Naive thymus-derived CD8-positive, alpha-beta T cell (primary cell): ENCODE measurements at places on chromosomes 16 and 17.

DNA sequence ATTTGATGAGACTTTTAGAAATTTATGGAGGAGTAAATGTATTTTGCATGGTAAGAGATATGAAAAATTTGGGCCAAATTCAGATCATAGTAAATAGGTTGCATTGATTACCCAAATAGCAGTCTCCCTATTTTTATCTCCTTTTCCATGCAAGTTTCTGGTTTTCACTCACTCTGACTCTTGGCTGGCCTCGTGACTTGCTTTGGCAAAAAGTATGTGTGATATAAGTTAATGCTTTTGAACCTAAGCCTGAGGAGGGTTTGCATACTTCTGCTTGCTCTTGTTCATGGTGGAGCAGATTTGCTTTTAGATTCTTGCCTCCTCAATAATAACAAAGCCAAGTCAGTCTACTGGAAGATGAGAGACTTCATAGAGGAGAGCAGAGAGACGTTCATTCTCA lies 1045.9 kb upstream of the CDH8 start:
- DNase-seq, result no peak

- no peak for DNase-seq
Measured at GRCh38 chr17:43033948-43034881, 9.2 kb downstream of the RND2 start.

DNA sequence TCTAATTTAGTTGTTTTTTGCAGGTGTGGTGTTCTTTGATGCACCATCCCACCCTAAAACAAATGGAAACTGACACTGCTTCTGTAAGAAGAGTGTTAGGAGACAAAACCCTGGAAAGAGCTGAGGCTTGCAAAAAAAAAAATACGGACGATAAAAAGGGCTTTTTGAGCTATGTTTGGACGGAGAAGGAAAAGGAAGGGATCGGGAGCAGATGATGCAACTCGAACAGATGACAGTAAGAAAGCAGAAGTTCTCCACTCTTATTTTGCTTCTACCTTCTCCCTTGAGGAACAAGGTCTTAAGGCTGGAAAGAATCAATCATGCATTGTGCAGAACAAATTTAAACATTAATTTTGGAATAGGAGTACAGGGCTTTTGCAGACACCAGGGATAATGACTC lies 136.7 kb downstream of the MAF start:
- DNase-seq, result no peak

- no peak for DNase-seq
Measured at GRCh38 chr16:85674418-85674755, 14.4 kb downstream of the GINS2 start.

DNA sequence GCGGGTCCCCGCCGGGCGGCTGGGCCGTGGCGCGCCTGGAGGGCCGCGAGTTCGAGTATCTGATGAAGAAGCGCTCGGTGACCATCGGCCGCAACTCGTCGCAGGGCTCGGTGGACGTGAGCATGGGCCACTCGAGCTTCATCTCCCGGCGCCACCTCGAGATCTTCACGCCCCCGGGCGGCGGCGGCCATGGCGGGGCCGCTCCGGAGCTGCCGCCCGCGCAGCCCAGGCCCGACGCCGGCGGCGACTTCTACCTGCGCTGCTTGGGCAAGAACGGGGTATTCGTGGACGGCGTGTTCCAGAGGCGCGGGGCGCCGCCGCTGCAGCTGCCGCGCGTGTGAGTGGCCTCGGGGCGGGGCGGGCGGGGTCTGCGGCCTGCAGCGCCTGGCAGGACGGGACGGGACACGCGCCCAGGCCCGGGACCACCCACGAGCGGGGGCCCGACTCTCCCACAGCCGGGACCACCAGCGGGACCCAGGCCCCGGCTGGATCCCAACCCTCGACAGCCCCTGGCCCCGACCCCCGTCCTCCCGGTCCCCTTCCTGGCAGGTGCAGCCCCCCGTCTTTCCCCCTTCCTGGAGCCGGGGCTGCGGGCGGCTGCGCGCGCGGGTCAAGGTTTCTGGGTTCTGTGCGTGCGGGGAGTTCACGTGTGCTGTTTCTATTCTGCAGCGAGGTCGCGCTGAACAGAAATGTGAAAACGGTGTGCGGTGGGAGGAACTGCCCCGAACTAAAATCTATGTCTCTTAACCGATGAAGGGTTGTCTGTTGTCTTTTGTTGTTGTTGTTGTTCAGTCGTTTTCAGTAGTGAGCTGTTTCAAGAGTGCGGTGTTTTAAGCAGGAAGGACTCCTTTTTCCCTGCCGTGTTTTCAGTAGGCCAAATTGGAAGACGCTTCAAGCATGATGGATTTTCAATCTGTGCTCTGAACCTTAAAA lies 705 bp downstream of the FOXK2 start:
- peak; percentile 44 for DNase-seq

GRCh38 chr17:73389411-73389810 lies 77.6 kb upstream of the CDC42EP4 start:
- no peak for DNase-seq

GRCh38 chr17:56064506-56064905 lies 88.8 kb upstream of the ANKFN1 start:
- no peak for DNase-seq

DNA sequence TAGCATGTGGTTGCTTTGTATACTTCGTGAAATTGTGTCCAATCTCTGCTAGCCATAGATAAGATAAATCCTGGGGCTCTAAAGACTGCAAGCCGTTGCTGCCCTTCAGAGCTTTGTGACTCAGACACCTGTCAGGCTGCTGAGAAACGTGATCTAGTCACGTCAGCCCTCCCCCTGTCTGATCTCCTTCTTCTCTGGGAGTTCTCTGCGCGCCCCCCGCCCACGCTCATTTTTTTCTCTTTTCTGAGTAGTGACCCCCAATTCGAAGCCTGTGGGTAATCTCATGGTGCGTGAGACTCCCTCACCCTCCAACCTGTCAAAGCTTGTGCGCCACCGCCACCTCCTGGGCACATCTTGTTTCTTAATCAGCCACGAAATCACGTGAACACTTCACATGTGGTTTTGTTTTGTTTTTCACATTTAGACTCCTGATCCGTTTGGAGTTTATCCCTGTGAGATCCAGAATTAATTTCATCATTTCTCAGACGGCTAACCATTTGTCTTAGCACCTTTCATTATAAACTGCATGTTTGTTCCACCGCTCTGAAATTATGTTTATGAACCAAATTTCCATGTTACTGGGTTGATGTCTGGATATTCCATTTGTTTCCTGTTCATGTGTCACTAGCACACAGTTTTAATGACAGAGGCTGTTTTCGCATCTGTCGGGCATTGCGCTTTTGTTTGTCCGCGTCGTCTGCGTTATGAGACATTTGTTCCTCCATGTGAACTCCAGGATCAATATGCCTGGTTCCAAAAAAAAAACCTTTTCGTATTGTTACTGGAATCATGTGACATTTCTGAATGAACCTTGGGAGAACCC lies 977 bp upstream of the ZNF778 start:
- DNase-seq, result peak; percentile 84

GRCh38 chr16:89173174-89173921 lies 1.8 kb downstream of the CDH15 start:
- DNase-seq, result no peak

- no peak for DNase-seq
Measured at GRCh38 chr16:75231570-75231969, 12.8 kb downstream of the CTRB1 start.

- DNase-seq, result no peak
Measured at GRCh38 chr17:54494721-54495715, 405.6 kb upstream of the TOM1L1 start.

DNA sequence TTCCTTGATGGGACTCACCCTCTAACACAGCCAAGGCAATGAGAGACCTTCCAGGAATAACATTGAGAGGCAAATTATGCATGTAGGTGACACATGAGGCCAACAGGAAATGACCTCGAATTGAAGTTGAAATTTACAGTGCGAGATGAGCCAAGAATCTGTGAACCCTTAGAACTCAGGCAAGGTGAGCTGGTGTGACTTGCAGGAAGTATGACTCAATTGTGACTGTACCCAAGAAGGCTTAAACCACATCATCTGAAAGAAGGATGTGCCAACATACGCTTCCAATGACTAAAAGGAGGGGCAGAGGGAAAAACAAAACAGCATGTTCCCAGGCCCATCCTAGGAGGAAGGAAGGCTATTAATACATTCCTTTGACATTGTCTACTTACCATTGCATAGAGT lies 44.8 kb downstream of the PITPNC1 start:
- peak; percentile 83 for DNase-seq

- DNase-seq, result peak; percentile 70
Measured at GRCh38 chr17:43907425-43907981, at the start of gene MPP2. MPP2 (minus strand) TSS chr17:43907536; CDS start chr17:43904460, 3,076 bp downstream.

DNA sequence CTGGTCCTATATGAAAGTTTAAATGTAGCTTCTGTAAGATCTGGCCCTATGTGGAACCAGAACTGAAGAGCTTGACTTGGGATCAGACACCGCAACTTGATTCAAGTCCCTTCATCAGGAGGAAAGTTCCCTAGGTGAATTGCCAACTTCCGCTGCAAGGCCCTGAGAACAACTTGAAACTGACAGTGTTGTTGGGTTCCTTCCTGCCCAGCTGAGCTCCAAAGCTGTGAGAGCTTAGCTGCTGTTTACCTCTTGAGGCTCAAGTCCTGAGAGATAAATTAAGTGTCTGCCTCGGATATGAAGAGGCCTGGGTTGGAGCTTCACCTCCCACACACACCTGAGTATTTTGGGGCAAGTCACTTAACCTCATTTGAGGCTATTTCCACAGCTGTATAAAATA lies 44.7 kb downstream of the REXO5 start:
- DNase-seq, result no peak

- no peak for DNase-seq
Measured at GRCh38 chr17:68792042-68792685, 163.0 kb downstream of the ABCA8 start.

DNA sequence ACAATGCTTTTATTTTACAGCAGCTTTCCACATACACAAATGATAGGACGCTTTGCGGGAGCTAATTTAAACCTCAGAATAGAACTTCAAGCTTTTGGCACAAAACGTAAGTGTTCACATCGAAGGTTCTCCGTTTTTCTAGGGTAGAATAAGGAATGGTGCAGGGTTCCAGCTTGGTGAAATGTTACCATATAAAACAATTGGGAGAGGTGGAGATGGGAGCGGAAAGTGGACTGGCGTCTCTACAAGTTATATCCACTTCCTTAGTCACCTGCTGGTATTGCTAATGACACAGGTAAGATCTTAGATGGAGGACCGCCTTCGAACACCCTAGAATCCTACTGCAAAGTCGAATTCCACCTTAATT lies 1.7 kb upstream of the NXN start:
- DNase-seq, result no peak

DNA sequence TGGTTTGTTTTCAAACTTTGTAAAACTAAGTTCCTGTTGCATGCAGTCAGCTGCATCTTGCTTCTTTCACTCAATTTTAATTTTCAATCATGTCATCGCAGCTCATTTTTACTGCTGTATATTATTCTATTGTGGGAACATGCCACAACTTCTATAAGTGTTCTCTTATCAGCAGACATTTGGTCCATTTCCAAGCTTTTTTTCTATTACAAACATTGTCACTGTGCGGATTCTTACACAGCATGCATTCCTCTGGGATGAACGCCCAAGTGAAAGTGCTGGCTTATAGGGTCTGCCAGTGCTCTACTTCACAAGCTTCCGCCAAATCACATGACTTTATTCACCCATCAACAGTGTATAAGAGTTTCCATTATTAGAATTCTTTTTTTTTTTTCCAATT lies 22.7 kb downstream of the GINS3 start:
- DNase-seq, result no peak

- DNase-seq, result no peak
Measured at GRCh38 chr16:88655053-88655732, 4.3 kb upstream of the CYBA start.

- DNase-seq, result no peak
Measured at GRCh38 chr17:36889770-36890349, 47.4 kb upstream of the LHX1 start.

DNA sequence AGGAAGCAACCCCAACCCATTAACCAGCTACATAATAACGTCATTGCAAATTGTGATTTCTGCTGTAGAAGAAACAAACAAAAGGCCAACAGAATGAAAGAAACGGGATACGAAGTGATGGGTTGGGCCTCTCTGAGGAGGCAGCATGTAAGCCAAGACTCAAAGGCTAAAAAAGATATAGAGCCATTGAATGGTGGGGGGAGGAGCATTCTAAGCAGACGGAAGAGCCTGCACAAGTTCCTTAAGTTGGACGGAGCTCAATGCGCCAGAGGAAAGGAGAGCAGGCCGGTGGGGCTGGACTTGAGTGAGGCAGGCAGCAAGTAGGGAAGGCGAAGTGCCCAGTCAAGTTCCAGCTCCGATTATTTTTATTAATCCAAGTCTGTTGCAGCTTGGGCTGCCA lies 160.3 kb downstream of the SHISA9 start:
- no peak for DNase-seq

DNA sequence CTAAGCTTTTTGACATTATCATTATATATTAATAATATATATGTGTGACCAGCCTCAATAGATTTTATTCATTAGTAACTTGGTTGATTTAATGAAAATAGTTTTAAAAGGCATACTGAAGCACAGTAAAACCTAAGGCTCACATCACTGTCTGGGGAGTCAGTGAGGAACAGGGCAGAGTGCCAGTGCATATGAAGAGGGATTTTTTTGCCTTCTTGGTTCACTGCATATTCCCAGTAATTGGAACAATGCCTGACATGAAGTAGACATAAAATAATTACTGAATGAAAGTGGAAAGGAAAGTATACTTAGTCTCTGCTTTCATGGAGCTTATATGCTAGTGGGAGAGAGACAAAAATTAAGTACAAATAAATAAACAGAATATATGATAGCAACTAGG lies 81.1 kb downstream of the FTO start:
- DNase-seq, result no peak

- no peak for DNase-seq
Measured at GRCh38 chr16:12470311-12471229, 333.1 kb downstream of the CPPED1 start.

- no peak for DNase-seq
Measured at GRCh38 chr16:57959121-57959520, 11.8 kb downstream of the CNGB1 start.

- no peak for DNase-seq
Measured at GRCh38 chr17:1469231-1469852, 13.3 kb upstream of the CRK start.

DNA sequence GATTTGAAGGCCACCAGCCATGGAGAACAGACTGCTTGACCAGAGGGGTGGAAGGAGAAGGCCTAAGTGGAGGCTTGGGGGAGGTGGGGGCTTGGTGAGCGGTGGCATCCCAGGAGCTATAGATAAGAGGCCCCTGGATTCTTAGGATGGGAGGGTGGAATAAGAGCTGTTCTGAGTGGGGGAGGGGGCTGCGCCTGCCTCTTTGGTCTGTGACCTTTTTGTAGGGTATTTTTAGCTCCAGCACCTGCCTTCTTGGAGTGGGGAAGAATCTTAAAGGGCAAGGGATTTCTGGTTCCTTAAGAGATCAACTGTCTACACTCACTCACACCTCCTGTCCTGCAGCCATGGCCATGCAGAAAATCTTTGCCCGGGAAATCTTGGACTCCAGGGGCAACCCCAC lies 567 bp downstream of the ENO3 start:
- no peak for DNase-seq
